ENCODE measurements at places on chromosomes 11 and 22.

GRCh38 chr11:134350381-134350780 lies 18.6 kb downstream of the GLB1L2 start:
- no peak for DNase-seq

DNA sequence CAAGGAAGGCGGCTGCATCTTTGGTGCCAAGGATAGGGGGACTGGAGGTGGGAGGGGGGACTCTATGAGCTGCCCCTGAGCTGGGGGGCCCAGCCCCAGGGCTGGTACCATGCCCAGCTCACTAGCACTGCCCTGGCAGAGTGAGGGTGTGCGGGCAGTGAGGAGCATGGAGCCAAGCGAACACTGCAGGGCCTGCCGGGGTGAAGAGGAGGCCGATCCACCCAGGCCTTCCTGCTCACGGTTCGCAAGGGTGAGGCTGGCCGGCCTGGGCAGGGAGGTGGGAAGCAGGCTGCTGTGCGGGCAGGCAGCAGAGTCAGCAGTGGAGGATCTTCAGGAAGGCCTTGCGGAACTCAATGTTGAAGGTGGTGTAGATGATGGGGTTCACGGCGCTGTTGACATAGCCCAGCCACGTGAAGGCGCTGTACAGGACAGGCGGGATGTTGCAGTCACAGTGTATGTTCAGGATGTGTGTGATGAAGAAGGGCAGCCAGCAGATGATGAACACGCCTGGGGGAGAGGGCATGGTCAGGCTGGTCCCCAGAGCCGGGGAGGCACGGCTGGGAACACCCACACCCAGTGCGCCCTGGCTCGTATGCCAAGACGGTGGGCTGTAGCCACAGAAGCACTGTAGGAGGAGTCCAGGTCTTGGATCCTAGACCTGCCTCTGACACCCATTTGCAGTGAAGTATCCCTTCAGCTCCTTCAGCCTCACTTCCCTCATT lies 23.0 kb downstream of the ANKK1 start:
- DNase-seq = no peak

- DNase-seq = peak; percentile 12
Observed at GRCh38 chr11:111633756-111634362, 31.6 kb downstream of the SIK2 start.

- no peak for DNase-seq
Observed at GRCh38 chr11:19592842-19593241, 119.8 kb upstream of the NAV2 start.

- no peak for DNase-seq
Observed at GRCh38 chr11:18697576-18697975, 1.0 kb upstream of the TMEM86A start.

- DNase-seq = no peak
Observed at GRCh38 chr11:46984548-46984947, 48.0 kb downstream of the CSTPP1 start.

GRCh38 chr11:80636999-80637398 lies 1196.2 kb upstream of the TENM4 start:
- DNase-seq = no peak

GRCh38 chr11:78902771-78903507 lies 328.3 kb upstream of the NARS2 start:
- DNase-seq = no peak

GRCh38 chr11:15208378-15209222 lies 93.9 kb downstream of the INSC start:
- DNase-seq = peak; percentile 70

DNA sequence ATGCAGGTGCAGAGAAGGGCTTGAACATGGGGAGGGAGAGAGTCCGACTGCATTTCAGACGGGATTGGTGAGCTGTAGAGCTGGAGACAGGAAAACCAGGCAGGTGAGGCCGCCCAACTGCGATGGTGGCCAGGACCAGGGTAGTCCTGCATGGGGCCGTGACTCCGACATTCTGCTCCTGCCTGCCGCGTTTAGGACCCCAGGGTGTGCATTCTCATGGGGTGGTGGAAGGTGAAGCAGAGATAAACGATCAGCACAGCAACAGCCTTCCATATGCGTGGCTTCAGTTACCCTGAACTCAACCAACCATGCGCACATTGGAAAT lies 29.3 kb downstream of the SHANK2 start:
- DNase-seq = no peak

DNA sequence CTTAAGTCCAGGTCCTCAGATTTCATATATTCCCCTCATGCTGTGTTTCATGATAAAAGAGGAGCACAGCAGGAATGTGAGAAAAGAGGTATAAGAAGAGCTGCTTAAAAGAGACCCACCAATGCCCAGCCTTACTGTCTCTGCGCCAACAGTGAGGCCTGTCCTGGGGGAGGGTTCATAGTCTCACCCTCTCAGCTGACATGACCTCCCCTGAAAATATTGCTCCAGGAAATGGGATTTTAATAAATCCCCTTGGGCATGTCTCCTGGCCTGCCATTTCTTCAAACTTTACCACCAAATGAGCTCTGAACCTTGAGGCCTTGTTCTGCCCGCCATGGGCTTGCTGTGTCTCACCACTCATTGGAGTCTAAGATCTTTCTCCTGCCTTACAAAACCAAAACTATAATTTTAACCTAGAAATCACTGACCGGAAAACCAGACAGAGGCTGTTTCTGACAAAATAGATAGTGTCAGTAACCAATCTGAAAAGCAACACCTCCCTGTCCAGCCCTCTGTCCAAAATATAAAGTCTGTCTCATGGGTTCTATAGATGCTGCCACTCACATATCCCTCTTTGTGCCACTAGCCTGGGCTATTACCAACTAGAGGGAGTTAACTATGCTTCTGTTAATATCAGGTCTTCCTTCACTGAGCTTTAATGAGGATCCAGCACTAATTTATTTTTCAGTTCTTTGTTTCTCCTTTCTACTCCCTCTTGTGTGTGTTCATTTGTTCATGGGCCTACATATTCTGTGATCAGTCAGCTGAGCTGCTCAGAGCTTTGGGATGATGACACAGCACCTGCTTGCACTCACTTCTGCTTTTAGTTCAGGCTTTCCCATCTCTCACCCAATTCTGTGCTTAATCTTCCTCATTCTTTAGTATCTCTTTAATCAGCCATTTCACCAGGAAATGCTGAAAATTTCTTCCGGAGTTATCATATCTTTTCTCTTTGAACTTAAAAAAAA lies at the start of gene OR2AG2:
Gene OR2AG2, minus strand, starts transcription at position 51 of the 968 bp plus-strand sequence. CDS start 3,019 bp downstream, outside the sequence.
- no peak for DNase-seq

DNA sequence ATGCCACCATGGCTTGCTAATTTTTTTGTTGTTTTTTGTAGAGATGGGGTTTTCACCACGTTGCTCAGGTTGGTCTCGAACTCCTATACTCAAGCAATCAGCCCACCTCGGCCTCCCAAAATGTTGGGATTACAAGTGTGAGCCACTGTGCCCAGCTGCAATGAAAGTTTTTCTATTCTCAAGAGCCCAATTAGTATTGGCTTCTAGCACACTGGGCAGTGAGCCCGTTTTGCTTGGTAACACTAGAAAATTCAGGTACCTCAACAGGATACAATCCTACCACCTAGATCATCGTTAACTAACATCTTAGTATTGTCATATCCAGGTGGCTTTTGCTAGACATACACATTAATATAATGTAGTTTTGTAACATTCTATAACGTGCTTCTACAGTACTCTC lies 19.0 kb downstream of the SEC14L3 start:
- peak; percentile 4 for DNase-seq

- DNase-seq = no peak
Observed at GRCh38 chr11:103581760-103582159, 454.7 kb upstream of the DDI1 start.

- DNase-seq = no peak
Observed at GRCh38 chr11:12506404-12506921, 129.1 kb downstream of the PARVA start.

- no peak for DNase-seq
Observed at GRCh38 chr11:74057249-74058151, 48.6 kb upstream of the UCP3 start.

DNA sequence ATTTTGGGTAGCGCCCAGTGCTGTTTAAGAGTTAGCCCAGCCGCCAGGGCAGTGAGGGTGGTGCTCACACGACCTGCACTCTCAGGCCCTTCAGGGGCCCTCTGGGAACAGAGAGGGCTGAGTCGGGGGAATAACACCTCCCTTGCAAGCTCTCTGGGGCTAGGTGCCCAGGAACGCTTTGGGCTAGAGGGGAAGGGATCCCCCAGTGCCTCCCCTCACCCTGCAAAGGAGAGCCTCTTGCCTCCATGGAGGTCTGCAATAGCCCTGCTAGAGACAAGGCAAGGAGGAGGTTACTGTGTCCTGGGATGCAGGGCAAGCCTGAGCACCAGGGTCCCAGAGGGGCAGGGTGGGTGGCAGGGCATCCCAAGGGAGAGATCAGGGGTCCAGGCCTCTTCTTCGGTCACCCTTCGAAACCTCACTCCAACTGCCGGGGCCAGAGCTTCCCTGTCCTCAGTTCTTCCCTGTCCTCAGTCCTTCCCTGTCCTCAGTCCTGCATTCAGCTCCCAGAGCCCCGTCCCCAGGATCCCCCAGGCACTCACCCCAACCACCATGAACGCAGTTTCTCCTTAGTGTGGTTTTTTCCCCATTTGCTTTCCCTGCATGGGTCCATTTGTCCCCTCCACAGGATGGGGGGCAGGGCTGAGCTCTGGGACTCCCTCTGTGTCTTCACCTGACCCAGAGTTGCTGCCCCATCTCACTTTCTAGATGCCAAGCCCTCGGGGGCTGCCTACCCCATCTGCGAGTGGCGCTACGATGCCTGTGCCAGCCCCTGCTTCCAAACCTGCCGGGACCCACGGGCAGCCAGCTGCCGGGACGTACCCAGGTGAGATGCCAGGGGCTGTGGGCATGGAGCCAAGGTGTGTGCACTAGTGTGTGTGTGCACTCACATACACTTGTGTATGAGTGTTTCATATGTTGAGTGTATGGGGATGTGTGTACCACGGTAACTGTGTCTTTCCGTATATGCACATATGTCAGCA lies 60.8 kb downstream of the OTOG start:
- DNase-seq = no peak

DNA sequence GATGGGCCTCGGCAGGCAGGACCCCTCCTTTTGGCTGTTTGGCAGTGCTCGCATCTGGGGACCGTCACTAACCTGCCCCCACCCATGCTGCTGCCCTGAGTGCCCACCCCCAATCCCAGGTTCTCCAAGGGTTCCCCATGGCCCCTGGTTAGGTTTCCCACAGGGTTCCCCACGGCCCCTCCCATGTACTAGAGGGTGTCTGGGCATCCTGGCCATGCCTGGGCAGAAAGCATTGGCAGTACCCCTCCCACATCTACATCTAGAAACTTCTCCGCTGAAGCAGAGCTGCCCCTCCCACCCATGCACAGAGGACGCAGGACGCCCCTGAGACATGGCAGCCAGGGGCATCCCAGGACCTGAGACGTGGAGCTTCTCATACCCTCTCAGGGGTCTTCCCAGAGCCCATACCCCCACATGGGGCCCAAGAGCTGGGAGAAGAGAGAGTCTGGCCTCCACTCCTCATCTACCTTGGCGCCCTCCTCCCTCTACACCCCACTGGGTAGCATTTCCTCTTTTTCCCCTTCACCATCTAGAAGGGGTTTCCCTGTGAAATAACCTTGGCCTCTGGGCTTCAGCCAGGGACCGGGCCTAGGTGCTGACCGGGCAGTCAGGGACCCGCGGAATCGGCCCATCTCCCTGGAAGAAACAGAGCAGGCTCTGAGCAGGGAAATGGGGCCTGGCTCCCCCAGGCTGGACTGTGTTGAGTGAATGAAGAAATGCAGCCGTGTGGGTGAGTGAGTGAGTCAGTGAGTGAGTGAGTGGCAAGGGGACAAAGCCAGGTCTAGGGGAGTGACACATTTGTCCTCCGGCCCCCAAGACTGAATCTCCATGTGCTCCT lies 987.3 kb downstream of the BRD1 start:
- no peak for DNase-seq

- DNase-seq = no peak
Observed at GRCh38 chr22:48335442-48336139, 1492.1 kb downstream of the BRD1 start.

GRCh38 chr11:31424652-31425051 lies 55.0 kb downstream of the DNAJC24 start:
- DNase-seq = no peak

- DNase-seq = no peak
Observed at GRCh38 chr11:68598816-68599653, 85.3 kb upstream of the GAL start.

DNA sequence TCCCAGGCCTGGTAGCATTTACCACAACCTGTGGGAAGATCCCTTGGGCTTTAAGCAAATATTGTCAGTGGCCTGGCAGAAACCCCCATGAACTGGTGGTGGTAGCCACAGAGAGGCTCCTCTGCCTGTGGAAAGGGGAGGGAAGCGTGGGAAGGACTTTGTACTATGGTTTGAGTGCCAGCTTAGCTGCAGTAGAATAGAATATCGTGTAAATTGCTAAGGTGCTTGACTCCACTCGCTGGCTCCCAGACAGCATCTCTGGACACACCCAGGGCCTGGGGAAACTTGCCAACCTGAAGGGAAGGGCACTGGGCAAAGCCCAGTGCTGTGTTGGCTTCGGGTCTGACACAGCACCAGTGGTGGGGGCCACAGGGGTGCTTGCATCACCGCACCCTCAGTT lies 52.6 kb downstream of the XRRA1 start:
- DNase-seq = no peak

DNA sequence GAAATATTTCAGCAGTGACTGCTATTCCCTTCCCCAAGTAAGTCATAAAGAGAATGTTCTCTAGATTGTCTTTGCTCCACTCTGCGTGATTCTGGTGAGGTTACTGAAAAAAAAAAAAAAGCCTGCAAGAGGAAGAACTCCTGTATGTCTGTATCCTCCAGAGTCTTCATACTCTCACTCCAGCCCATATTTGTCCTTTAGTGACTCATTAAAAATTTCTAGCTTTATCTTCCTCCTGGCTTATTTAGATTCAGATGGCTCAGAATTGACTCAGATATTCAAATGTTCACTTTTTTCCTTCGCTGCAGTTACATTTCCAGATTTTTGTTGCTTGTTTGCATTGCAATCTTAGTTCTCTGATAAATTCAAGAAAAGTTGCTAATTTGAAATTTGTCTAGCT lies 76.3 kb upstream of the CNTN5 start:
- DNase-seq = no peak

DNA sequence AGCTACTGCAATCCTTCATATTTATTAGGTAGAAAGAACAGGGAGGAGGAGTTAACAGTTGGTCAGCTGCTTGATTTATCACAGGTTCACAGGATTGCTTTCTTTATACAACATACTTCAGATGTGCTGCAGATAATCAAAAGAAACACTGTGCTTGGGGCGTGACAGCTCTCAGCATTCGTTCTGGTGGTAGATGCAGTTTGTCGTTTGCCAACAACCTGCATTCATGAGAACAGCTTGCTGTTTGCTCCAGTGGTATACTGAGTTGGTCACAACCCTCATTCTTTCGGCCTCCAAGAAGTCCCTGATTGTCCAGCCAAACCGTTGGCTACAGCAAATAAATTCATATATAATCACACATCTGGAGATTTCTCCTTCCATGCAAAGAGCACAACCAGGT lies 120.5 kb downstream of the ZNF280B start:
- DNase-seq = no peak

GRCh38 chr11:122703541-122704272 lies 48.2 kb downstream of the UBASH3B start:
- DNase-seq = no peak

DNA sequence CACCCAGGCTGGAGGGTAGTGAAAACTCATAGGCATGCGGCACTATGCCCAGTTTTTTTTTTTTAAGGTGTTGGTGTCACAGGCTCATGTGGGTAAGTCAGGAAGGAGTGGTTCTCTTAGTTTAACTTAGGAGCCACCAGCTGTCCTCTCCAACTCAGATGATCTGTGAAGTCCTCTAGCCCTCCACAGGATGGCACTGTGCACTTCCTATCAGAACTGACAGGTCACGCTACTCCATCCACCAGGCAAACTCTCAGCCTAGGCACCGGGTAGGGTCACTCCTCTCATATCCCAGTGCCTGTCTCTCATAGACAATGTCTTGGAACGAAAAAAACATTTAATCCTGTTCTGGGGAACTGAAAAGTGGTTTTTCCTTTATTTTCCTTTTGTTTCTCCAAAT lies 16.5 kb downstream of the NAP1L4 start:
- peak; percentile 11 for DNase-seq
